ENCODE measurements at places on chromosomes 7 and 10. TPM values are rescaled to one million over a fixed set of nuclear protein-coding genes. Genes with fewer than 3 reads are reported as not detected.

The ZNF853 gene
- 25.9 TPM for total RNA-seq

The SPDYE3 gene
- total RNA-seq = not detected

The TSPAN33 gene
- total RNA-seq = 6.0 TPM

The GIMAP8 gene
- 3.4 TPM for total RNA-seq

The FAM25A gene
- not detected for total RNA-seq

The MMP21 gene
- total RNA-seq = 0.60 TPM

The EVX1 gene
- total RNA-seq = not detected

The ZNF92 gene
- 4.8 TPM for total RNA-seq

The CADPS2 gene
- total RNA-seq = 11.3 TPM

The CYP3A5 gene
- 34.5 TPM for total RNA-seq

The MDFIC gene
- 16.7 TPM for total RNA-seq

The CALML3 gene
- total RNA-seq = not detected

The BAMBI gene
- 73.5 TPM for total RNA-seq

The CRPPA gene
- 3.0 TPM for total RNA-seq

The GPR26 gene
- total RNA-seq = not detected

The RHOBTB1 gene
- 7.7 TPM for total RNA-seq

The HOXA5 gene
- 6.4 TPM for total RNA-seq

The PDCD4 gene
- 103 TPM for total RNA-seq

The SPDYE6 gene
- not detected for total RNA-seq

The MBL2 gene
- total RNA-seq = not detected

The CRYGN gene
- 0.43 TPM for total RNA-seq

The DIP2C gene
- 24.8 TPM for total RNA-seq

The CYP3A4 gene
- 3.7 TPM for total RNA-seq

The TMEM236 gene
- 0.11 TPM for total RNA-seq

The IGF2BP3 gene
- total RNA-seq = 1.3 TPM

The CHCHD2 gene
- total RNA-seq = 268 TPM

The TMEM139 gene
- 1.2 TPM for total RNA-seq

The LRIT2 gene
- total RNA-seq = not detected

The BLNK gene
- total RNA-seq = 1.4 TPM

The PAX4 gene
- not detected for total RNA-seq

The VSTM4 gene
- 45.0 TPM for total RNA-seq

The FXYD4 gene
- total RNA-seq = not detected

The SORCS1 gene
- total RNA-seq = 0.84 TPM

The EPHA1 gene
- total RNA-seq = 0.40 TPM

The VSTM2A gene
- total RNA-seq = not detected

The LIPF gene
- total RNA-seq = not detected

The RAB11FIP2 gene
- 23.2 TPM for total RNA-seq

The DEPP1 gene
- total RNA-seq = 46.7 TPM
